ENCODE measurements at places on chromosomes 6 and 20.
A peak's percentile ranks its signal among the peaks of the same experiment; 100 is the strongest.

DNA sequence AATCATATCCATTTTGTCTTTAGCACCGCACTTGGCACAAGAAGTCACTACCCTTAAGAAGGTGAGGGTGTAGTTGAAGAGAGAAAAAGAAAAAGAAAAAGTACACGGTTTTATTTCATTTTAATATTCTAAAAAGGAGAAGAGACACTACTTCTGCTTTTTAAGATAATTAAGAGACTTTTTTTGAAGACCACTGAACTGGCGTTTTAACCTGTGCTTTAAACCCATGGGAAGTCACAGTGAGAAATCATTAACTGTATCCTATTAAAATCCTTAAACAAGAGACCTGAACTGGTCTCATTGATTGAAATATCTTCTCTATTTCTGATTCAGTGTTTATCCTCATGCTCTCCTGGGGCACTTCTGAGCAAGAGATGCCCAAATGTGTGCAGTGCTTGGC, 243.5 kb downstream of the TMEM242 start:
- DNase-seq: no peak
- no peak overlapping the region for H3K27ac ChIP-seq
- peaks cover 54% of the 10 kb centered on the region for H3K4me1 ChIP-seq

DNA sequence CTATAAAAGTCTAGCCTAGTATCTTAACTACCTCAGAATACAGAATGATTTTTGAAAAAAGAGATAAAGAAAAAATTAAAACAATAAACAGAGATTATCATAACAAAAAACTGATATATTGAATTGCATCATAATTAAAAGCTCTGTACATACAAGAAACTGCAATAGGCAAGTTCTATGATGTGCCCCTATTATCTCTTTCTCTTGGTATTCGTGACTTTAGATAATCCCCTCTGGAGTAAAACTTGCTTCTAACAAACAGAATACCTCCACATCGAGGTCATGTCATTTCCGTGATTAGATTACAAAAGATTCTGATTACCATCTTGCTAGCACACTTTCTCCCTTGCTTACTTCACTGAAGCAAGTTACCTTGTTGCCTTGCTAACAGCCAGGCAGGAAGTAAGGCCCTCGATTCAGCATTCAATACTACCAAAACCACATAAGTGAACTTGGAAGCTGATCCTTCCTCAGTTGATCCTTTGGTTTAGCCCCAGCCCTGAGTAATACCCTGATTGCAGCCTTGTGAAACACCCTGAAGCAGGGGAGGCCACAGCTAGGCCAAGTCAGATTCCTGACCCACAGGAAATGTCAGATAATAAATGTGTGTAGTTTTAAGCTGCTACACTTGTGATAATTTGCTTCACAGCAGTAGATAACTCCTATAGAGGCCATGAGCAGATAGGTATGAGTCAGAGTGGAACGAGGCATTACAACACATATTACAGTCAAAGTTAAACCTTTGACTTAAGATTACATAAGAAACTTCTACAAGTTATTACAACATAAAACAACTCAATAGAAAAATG, 53.7 kb upstream of the TMX4 start:
- no peaks in the 10 kb centered on the region for H3K27me3 ChIP-seq
- no peak for DNase-seq
- no peaks in the 10 kb centered on the region for H3K36me3 ChIP-seq

DNA sequence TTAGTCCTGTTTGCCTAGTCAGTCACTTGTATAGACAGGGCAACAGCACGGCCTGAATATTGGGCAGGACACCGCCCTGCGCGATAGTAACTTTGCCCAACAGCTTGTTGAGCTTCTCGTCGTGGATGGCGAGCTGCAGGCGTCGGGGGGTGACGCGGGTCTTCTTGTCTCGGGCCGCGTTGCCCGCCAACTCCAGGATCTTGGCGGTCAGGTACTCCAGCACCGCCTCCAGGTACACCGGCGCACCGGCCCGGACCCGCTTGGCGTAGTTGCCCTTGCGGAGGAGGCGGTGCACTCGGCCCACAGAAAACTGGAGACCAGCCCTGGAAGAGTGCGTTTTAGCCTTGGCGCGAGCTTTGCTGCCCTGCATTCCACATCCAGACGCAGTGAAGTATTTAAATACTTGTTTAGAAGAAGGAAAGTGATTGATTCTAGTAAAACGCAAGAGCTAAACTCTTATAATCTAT, 92.8 kb upstream of the BTN3A2 start:
- peaks cover 3% of the 10 kb centered on the region for H3K36me3 ChIP-seq
- H3K27ac ChIP-seq: peak overlapping the region; percentile 22

DNA sequence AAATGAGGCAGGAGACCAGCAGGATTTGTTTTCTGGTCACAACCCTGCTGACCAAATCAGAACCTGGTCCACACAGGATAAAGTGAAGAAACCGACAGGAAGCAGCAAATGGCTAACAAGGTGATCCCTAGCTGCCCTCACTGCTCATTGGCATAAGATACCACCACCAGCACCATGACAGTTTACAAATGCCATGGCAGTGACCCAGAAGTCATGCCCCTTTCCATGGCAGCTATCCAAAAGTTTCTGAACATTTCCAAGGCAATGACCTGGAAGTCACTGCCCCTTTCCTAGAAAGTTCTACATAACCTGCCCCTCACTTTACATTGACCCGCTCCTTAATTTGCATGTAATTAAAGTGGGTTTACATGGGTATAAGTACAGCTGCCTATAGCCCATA, 185.2 kb downstream of the QKI start:
- H3K27ac ChIP-seq: no peak overlapping the region
- H3K4me3 ChIP-seq: no peak overlapping the region
- no peak for DNase-seq
- H3K27me3 ChIP-seq: no peaks in the 10 kb centered on the region
- H3K36me3 ChIP-seq: no peaks in the 10 kb centered on the region
- peaks cover 15% of the 10 kb centered on the region for H3K4me1 ChIP-seq

DNA sequence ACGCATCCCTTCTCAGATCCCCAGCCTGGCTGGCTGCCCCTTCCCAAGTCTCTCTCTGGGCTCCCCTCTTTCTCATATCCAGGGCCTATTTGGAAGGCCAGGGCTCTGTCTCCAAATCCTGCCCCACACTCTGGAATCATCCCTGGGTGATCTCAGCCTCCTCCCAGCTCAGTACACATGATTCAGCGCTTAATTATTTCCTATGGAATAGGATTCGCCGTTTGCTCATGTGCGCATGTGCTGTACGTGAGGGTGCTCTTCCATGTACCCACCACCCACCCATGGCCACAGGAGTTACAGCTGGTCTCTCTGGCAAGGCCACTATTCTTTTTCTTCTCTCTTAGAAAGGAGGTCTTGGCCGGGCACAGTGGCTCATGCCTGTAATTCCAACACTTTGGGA, 81.7 kb upstream of the FOXP4 start:
- no peaks in the 10 kb centered on the region for H3K36me3 ChIP-seq
- no peak for DNase-seq
- H3K4me3 ChIP-seq: no peak overlapping the region
- H3K4me1 ChIP-seq: peaks cover 8% of the 10 kb centered on the region

DNA sequence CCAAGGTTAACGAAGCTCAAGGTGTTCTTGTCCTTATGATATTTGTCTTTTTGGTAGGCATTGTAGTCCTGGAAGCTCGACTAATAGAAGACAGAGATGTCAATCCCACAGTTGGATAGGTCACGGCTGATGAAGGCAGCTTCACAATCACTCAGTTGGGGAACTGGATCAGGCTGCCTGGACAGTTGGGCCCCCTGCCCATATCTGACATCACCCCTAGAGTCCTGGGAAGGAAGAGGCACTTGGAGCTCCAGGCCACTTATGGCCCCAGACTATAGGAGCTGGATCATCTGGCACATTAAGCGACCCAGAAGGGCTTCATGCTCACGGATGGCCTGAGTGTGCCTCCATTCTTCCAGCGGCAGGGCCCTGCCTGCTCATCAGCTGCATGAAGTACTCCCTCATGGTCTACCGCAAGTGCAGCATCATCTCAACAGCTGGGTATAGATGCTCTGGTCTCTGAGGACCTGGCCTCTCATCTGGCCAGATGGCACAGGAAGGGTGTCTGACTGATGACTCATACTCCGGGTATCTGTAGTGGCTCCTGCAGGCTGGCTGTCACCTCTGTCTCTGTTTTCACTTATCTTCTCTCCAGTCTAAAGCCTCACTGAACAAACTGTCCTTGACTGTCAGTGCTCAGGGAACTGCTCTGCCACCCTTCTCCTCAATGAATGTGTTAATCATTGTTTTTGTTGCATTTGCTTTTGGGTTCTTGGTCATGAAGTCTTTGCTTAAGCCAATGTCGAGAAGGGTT, 29.2 kb upstream of the SSR1 start:
- no peaks in the 10 kb centered on the region for H3K4me1 ChIP-seq
- DNase-seq: no peak
- H3K27me3 ChIP-seq: no peaks in the 10 kb centered on the region
- no peaks in the 10 kb centered on the region for H3K36me3 ChIP-seq

- H3K36me3 ChIP-seq: no peaks in the 10 kb centered on the region
- H3K4me1 ChIP-seq: peaks cover 24% of the 10 kb centered on the region
- H3K27me3 ChIP-seq: no peaks in the 10 kb centered on the region
- DNase-seq: no peak
These were observed 49.9 kb upstream of the RANBP9 start for GRCh38 chr6:13761361-13762036.

DNA sequence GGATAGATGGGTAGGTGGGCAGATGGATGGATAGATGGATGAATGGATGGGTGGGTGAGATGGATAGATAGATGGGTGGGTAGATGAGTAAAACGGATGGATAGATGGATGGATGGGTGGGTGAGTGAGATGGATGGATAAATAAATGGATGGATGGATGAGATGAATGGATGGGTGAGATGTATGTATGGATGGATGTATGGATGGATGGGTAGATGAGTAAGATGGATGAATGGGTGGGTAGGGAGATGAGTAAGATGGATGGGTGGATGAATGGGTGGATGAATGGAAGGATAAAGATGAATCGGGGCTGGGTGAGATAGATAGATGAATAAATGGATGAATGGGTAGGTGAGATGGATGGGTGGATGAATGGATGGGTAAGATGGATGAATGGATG, 210.1 kb downstream of the TFAP2C start:
- no peak overlapping the region for H3K4me3 ChIP-seq
- H3K36me3 ChIP-seq: no peaks in the 10 kb centered on the region
- DNase-seq: no peak
- peaks cover 11% of the 10 kb centered on the region for H3K4me1 ChIP-seq

DNA sequence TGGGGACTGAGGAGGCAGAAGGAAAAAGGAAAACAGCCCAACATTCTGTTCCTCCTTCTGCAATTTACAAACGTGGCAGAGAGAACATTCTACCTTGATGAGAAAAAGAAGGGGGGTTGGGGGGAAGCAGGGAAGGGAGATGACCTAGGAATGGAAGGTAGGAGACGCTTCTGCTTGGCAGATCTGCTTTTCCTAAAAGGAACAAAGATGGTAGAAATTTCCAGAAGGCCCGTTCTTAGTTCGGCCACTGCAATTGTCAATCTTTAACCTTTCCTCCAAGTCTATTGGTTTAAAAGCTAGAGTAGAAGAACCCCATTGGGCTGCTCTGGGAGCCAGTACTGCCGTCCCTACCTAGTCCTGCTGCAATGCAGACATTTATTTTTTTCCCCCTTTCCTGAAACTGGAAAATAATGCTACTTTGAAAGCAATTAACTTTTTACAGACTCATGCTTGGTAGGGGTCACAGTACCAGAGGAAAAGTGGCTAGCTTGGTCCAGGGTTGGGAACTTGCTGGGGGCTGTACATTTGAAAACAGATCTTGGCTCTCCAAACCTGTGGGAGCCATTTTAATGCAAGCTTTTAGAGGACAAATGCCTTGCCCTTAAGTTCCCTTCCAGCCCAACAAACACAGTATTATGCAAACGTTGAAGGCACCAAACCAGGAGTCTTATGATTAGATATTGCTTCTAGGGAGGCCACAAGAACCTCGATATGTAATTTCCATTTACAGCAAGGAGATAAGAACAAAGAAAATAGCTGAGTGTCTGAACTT, 2.6 kb downstream of the ZMYND8 start:
- H3K4me3 ChIP-seq: no peak overlapping the region
- peaks cover 16% of the 10 kb centered on the region for H3K4me1 ChIP-seq
- no peaks in the 10 kb centered on the region for H3K36me3 ChIP-seq
- no peak overlapping the region for H3K27ac ChIP-seq
- no peak for DNase-seq
- no peaks in the 10 kb centered on the region for H3K27me3 ChIP-seq

- DNase-seq: no peak
- H3K4me3 ChIP-seq: no peak overlapping the region
- peaks cover 48% of the 10 kb centered on the region for H3K4me1 ChIP-seq
- H3K27ac ChIP-seq: no peak overlapping the region
These were observed 78.2 kb upstream of the EEF1E1 start for GRCh38 chr6:8180327-8181159.

- no peak overlapping the region for H3K4me3 ChIP-seq
- no peak overlapping the region for H3K27ac ChIP-seq
- H3K36me3 ChIP-seq: no peaks in the 10 kb centered on the region
- H3K4me1 ChIP-seq: peaks cover 9% of the 10 kb centered on the region
- H3K27me3 ChIP-seq: no peaks in the 10 kb centered on the region
These were observed 82.8 kb downstream of the COL9A1 start for GRCh38 chr6:70219943-70220613.

GRCh38 chr6:20769631-20770030, 235.4 kb downstream of the CDKAL1 start:
- H3K27me3 ChIP-seq: no peaks in the 10 kb centered on the region
- H3K4me1 ChIP-seq: peaks cover 5% of the 10 kb centered on the region
- H3K4me3 ChIP-seq: no peak overlapping the region
- H3K27ac ChIP-seq: no peak overlapping the region
- peaks cover 5% of the 10 kb centered on the region for H3K36me3 ChIP-seq

- no peaks in the 10 kb centered on the region for H3K36me3 ChIP-seq
- H3K4me3 ChIP-seq: no peak overlapping the region
- no peak overlapping the region for H3K27ac ChIP-seq
- no peaks in the 10 kb centered on the region for H3K4me1 ChIP-seq
- DNase-seq: no peak
- H3K27me3 ChIP-seq: peaks cover 14% of the 10 kb centered on the region
These were observed 203.0 kb downstream of the KCNQ5 start for GRCh38 chr6:72824833-72825232.

DNA sequence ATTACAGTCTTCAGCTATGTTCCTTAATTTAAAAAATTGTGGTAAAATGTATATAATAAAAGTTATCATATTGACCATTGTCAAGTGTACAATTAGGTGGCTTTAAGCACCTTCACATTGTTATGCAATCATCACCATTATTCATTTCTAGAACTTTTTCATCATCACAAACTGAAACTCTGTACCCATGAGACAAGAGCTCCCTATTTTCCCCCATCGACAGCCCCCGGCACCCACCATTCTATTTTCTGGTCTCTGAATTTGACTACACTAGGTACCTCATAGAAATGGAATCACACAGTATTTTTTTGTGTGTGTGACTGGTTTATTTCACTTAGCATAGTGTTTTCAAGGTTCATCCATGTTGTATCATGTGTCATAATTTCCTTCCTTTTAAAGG, 39.7 kb upstream of the FYN start:
- H3K27me3 ChIP-seq: no peaks in the 10 kb centered on the region
- H3K27ac ChIP-seq: no peak overlapping the region

GRCh38 chr20:10637031-10637559, 36.7 kb downstream of the JAG1 start:
- no peak overlapping the region for H3K27ac ChIP-seq
- H3K27me3 ChIP-seq: no peaks in the 10 kb centered on the region
- H3K36me3 ChIP-seq: peaks cover 38% of the 10 kb centered on the region
- H3K4me1 ChIP-seq: peaks cover 89% of the 10 kb centered on the region
- DNase-seq: no peak
- H3K4me3 ChIP-seq: peak overlapping the region; percentile 72

- H3K27me3 ChIP-seq: no peaks in the 10 kb centered on the region
- peaks cover 4% of the 10 kb centered on the region for H3K36me3 ChIP-seq
- no peak overlapping the region for H3K27ac ChIP-seq
- peaks cover 21% of the 10 kb centered on the region for H3K4me1 ChIP-seq
These were observed 51.0 kb downstream of the SSR1 start for GRCh38 chr6:7261852-7262461.

Data from neural crest cell (in vitro differentiated cells).